ENCODE measurements at places on chromosomes 4 and X. TPM values are rescaled to one million over a fixed set of nuclear protein-coding genes. Genes with fewer than 3 reads are reported as not detected.
A peak's percentile ranks its signal among the peaks of the same experiment; 100 is the strongest.

Gene FAAH2
- total RNA-seq, result 6.1 TPM

Gene HMX1
- 0.39 TPM for total RNA-seq

Gene TMPRSS11F
- total RNA-seq, result not detected

Gene COL4A6
- 2.4 TPM for total RNA-seq

Gene PABPC1L2B
- not detected for total RNA-seq

Gene SLC26A1
- total RNA-seq, result 0.22 TPM

Gene HGFAC
- 1.1 TPM for total RNA-seq

Gene PORCN
- total RNA-seq, result 12.9 TPM

Gene KIF4A
- total RNA-seq, result 40.3 TPM

DNA sequence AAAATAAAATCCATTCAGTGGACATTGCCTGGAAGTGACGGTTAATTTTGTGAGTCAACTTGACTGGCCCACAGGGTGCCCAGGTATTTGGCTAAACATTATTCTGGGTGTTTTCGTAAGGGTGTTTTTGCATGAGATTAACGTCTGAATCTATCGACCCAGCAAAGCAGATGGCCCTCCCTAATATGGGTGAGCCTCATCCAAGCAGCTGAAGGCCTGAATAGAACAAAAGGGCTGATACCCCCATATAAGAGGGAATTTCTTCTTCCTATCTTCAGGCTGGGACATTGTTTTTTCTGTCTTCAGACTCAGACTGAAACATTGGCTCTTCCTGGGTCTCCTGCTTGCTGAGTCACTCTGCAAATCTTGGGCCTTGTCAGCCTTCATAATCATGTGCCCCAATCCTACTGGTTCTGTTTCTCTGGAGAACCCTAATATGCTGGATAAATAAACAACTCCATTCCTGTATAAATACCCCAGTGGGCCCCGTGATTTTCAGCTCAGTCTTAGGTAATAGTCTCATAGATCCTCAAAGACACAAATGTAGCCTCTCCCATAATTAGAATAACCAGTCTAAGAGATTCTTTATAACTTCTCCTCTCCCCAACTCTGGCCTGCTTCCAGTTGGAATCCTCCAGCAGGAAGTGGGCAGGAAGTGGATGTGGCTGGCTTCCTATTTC is 33.1 kb upstream of the DDX3X start:
- no peak overlapping the region for H3K27ac ChIP-seq
- no peak for DNase-seq
- H3K4me1 ChIP-seq, result peaks cover 7% of the 10 kb centered on the region
- H3K36me3 ChIP-seq, result no peaks in the 10 kb centered on the region
- no peaks in the 10 kb centered on the region for H3K27me3 ChIP-seq

DNA sequence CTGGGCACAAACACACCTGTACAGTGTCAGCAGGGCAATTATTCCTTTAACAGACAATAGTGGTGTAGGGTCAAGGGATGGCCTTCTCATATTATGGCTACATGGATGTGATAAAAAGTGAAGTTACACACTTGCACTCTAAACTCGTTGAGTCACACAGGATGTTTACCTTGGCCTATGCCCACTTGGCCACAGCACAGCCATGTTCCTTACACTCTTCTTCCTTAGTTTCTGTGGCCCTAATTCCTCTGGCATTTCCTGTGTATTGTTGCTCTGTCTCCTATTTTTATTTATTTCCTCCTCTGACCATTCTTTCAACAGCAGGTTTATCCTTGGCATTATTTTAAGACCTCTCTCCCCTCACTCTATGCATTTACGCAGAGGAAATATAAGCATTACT is 86.8 kb upstream of the NPFFR2 start:
- H3K27me3 ChIP-seq, result no peaks in the 10 kb centered on the region
- no peak overlapping the region for H3K27ac ChIP-seq
- no peak overlapping the region for H3K4me3 ChIP-seq
- DNase-seq, result no peak
- no peaks in the 10 kb centered on the region for H3K36me3 ChIP-seq
- no peaks in the 10 kb centered on the region for H3K4me1 ChIP-seq

DNA sequence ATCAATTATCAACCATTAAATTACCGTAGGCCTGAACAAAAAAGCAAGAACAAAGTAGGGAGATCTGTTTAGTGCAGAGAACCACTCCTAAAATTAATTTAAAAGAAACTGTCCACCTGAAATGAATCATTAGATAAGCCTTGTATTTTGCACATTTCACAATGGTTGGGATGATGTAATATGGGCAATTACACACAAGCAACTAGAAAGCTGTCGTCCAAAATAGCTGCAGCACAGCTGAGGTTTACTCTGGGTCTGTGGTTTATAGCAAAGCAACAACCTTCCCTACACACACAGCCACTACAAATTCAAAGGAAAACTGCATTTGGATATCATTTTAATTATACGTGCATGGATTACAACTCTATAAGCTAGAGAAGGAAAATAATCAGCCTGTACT is 28.5 kb downstream of the PCDH19 start:
- no peak overlapping the region for H3K27ac ChIP-seq
- H3K4me1 ChIP-seq, result no peaks in the 10 kb centered on the region
- H3K4me3 ChIP-seq, result no peak overlapping the region

DNA sequence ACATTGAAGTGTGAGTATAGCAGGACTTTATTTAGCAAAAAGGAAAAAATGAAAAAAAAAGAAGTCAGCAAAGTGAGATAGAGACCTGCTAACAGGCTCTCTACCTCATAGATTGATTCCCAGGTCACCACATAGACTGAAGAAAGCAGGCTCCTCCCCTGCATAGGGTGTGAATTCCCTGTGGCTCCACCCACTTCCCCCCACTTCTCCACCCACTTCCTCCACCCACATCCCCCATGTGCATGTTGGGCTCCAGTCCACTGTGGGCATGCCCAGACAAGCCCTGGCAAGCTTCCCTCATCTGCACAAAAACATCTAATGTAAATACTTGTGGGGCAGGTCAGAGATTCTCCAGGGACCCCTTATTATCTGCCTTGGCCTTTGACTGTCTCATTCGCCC is 97.8 kb downstream of the TMEM47 start:
- no peak for DNase-seq
- no peak overlapping the region for H3K4me3 ChIP-seq
- H3K4me1 ChIP-seq, result no peaks in the 10 kb centered on the region

DNA sequence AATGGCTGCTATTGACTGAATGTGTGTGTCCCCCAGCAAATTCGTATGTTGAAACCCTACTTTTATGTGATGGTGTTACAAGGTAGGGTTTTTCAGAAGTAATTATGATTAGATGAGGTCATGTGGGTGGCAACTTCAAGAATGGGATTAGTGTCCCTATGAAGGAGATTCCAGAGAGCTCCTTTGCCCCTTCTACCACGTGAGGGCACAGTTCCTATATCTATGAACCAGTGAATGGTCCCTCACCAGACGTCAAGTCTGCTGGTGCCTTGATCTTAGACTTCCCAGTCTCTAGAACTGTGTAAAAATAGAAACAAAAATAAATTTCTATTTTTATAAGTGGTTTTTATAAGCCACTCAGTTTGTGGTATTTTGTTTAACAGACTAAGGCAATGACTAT is 1137.6 kb upstream of the IGFBP7 start:
- no peak for DNase-seq
- H3K27me3 ChIP-seq, result no peaks in the 10 kb centered on the region
- no peak overlapping the region for H3K4me3 ChIP-seq
- H3K36me3 ChIP-seq, result no peaks in the 10 kb centered on the region

DNA sequence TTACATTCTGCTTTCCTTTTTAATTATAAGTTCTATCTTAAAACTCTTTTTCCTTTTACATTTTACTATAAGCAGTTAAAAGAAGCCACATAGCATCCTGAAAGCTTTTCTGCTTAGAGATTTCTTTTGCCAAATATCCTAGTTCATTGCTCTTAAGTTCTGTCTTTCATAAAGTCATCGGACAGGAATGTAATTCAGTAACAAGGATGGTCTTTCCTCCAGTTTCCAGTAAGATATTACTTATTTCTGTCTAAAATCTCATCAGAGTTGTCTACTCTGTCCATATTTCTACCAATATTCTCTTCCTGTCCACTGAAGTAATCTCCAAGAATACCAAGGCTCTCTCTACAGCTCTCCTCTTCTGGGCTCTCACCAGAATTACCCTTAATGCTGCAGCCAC is 37.5 kb upstream of the ADH1C start:
- H3K27ac ChIP-seq, result no peak overlapping the region
- no peak for DNase-seq
- no peaks in the 10 kb centered on the region for H3K36me3 ChIP-seq

DNA sequence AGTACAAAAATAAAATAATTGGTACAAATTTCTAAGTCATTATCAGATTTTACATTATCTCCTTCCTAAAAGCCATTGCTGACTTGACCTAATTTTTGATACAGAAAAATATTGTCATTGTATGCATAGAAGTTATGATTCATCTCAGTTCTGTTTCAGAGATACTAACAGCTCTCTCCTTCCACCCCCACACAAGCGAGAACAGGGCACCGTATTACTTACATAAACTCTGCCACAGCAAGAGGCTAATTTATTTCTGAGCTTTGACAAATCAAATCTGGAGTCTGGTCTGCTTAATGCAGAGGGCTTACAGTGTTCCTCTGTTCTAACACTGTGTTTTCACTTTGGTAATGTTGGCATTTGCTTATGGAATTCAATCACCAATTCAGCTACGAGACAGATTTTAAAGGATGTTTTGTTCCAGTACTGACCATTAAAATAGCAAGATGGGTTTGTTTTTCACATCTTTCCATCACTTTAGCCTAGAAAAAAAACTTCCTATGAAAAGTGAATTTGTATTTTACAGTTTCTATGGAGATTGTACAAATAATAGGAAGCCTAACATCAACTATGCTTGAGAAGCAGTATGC is 181.8 kb downstream of the USP46 start:
- DNase-seq, result no peak
- no peaks in the 10 kb centered on the region for H3K36me3 ChIP-seq
- H3K4me3 ChIP-seq, result no peak overlapping the region
- peaks cover 18% of the 10 kb centered on the region for H3K27me3 ChIP-seq
- no peaks in the 10 kb centered on the region for H3K4me1 ChIP-seq

DNA sequence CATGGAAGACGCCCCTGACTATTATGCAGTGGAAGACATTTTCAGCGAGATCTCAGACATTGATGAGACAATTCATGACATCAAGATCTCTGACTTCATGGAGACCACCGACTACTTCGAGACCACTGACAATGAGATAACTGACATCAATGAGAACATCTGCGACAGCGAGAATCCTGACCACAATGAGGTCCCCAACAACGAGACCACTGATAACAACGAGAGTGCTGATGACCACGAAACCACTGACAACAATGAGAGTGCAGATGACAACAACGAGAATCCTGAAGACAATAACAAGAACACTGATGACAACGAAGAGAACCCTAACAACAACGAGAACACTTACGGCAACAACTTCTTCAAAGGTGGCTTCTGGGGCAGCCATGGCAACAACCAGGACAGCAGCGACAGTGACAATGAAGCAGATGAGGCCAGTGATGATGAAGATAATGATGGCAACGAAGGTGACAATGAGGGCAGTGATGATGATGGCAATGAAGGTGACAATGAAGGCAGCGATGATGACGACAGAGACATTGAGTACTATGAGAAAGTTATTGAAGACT is 3.6 kb downstream of the TSPYL2 start:
- no peak for DNase-seq
- H3K36me3 ChIP-seq, result no peaks in the 10 kb centered on the region
- no peak overlapping the region for H3K4me3 ChIP-seq
- no peaks in the 10 kb centered on the region for H3K27me3 ChIP-seq
- no peak overlapping the region for H3K27ac ChIP-seq
- no peaks in the 10 kb centered on the region for H3K4me1 ChIP-seq

DNA sequence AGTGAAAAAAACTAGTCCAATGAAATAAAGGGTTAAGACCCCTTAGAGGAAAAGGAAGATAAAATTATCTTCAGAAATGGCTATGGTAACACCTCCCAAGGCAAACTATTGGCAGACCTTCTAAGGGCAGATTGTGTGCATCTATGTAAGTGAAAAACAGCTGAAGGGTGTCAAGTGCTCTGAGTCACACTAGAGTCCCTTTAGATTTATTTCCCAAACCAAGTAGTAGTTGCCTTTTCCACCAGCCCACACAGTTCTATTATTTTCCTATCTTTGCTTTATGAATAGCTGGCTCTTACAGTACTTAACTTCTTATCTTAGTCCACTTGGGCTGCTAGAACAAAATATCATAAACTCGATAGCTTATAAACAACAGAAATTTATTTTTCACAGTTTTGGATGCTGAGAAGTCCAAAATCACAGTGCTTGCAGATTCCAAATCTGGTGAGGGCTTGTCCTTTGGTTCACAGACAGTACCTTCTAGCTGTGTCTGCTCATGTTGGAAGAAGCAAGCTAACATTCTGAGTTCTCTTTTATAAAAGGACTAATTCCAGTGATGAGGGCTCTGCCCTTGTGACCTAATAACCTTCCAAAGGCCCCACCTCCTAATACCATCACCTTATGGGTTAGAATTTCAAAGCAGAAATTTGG is 143.6 kb downstream of the GRID2 start:
- no peak overlapping the region for H3K4me3 ChIP-seq
- no peak for DNase-seq
- no peaks in the 10 kb centered on the region for H3K36me3 ChIP-seq
- H3K27me3 ChIP-seq, result no peaks in the 10 kb centered on the region

GRCh38 chr4:992297-993110 is 700 bp downstream of the SLC26A1 start:
- no peak for DNase-seq
- H3K27ac ChIP-seq, result peak overlapping the region; percentile 53
- no peak overlapping the region for H3K4me3 ChIP-seq
- H3K27me3 ChIP-seq, result no peaks in the 10 kb centered on the region
- peaks cover 32% of the 10 kb centered on the region for H3K4me1 ChIP-seq

GRCh38 chr4:183814461-183814860 is 90.6 kb upstream of the STOX2 start:
- no peaks in the 10 kb centered on the region for H3K36me3 ChIP-seq
- no peak overlapping the region for H3K27ac ChIP-seq
- H3K27me3 ChIP-seq, result no peaks in the 10 kb centered on the region
- H3K4me3 ChIP-seq, result no peak overlapping the region
- no peaks in the 10 kb centered on the region for H3K4me1 ChIP-seq

GRCh38 chr4:54400802-54401201 is 171.7 kb downstream of the PDGFRA start:
- no peak for DNase-seq
- no peaks in the 10 kb centered on the region for H3K4me1 ChIP-seq
- no peak overlapping the region for H3K4me3 ChIP-seq
- H3K27ac ChIP-seq, result no peak overlapping the region
- H3K36me3 ChIP-seq, result no peaks in the 10 kb centered on the region

Data from HCT116 (cell line).